ENCODE measurements at places on chromosomes 3 and 15.
A peak's percentile ranks its signal among the peaks of the same experiment; 100 is the strongest.

GRCh38 chr15:46151786-46152185 lies 517.0 kb downstream of the SQOR start:
- no peak for DNase-seq

- no peak for DNase-seq
These were observed 151.7 kb upstream of the PROK2 start for GRCh38 chr3:71936681-71937080.

- DNase-seq = no peak
These were observed 339 bp downstream of the AMT start for GRCh38 chr3:49421890-49422378.

GRCh38 chr3:140427786-140428185 lies 250.1 kb upstream of the TRIM42 start:
- no peak for DNase-seq

DNA sequence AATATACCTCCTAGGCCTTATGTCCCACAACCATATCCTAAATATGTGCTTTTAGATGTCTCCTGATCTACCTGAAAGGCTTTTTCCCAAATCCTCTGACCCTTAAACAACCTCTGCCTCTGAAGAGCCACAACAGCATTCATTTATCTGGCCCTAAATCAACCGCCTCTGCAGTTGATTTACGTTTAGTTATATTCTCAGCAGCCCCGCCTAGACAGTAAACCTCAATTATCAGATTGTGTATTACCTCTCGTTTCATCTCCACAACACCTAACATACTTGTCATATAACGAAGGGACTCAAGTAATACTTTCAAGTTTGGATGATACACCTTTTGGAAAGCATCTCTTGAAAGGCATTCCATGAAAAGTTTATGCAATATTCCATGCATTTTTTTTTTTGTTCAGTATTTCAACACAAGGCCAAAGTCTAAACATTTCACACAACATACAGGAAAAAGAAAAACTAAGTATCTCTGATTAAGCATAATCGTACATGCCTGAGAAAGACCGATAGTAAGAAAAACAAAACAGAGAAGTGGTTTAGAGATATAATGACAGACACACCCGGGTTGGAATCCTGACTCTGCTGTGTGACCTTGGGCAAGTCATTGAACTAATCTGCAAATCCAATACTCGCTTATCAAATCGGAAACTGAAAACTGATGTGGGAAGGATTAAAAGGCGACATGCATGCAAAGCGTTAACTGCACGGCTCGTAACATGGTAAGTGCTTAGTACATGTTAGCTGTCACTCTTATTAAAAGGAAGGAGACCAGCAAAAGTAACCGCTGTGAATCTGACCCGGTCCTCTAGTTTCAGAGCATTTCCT lies 778 bp downstream of the CRBN start:
- no peak for DNase-seq

DNA sequence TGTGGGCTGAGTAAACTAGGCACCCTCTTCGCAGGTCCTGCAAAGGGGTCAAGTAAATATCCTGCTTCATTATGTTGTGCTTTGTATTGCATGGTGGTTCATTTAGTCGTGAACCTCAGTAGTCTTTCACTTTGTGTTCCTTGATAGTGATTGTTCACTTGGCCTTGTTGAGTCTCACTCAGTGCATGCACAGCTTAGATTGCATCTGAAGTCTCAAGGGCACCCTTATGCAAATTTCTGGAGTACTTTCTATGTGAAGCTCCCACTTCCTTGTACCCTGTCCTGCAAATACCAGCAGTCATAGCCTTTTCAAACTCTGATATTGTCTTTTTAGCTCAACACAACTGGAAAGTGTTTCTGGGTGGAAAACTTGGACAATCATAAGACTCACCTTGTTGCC lies 519.2 kb downstream of the NAALADL2 start:
- no peak for DNase-seq

GRCh38 chr3:30273304-30274072 lies 332.9 kb upstream of the TGFBR2 start:
- DNase-seq = no peak

DNA sequence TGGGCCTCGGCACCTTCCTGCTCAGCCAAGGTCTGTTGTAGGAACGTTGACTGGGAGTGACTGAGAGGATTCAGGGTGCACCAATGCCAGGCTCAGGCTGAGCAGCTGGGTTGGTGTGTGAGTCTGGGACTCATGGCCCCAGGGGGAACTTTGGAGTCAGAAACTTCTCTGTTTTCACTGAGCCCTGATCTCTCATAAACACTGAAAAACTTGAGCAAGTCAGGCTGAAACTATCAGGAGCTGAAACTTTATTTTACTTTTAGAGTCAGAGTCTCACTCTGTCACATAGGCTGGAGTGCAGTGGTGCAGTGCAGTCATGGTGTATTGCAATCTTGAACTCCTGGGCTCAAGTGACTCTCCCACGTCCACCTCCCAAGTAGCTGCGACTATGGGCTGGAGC lies 3.0 kb downstream of the TRAK1 start:
- no peak for DNase-seq

DNA sequence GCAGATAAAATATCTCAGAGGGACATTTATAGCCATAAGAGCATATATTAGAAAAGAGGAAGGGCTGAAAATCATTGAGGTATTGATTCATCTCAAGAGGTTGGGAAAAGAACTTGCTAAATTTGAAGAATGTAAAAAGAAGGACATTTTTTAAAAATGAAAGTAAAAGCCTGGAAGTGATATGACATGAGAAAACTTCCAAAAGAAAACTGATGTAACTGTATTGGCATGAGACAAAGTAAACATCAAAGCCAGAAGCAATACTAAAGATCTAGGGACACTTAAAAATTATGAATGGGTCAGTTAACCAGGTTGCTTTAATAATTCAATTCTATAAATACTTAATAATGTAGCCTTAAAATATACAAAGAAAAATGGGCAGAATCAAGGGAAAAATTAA lies 31.9 kb downstream of the CEP63 start:
- no peak for DNase-seq

GRCh38 chr3:182713111-182713510 lies 80.2 kb upstream of the ATP11B start:
- DNase-seq = no peak

DNA sequence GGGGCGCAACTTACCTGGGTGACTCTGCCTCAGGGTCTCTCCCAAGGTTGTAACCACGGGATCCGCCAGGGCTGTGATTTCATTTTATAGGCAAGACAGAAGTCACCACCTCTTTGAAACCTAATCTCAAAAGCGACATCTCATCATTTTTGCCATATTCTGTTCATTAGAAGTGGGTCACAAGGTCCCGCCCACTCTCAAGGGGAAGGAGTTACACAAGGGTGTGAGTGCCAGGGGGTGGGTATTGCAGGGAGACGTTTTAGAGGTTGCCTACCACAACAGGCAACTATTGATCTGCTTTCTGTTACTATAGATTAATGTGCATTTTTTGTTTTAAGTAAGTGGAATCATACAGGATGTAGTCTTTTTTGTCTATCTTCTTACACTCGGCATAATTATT lies 56.6 kb upstream of the ADPGK start:
- DNase-seq = no peak

- peak; percentile 31 for DNase-seq
These were observed 61.5 kb upstream of the GRM7 start for GRCh38 chr3:6799264-6799915.

- DNase-seq = peak; percentile 85
These were observed 27.3 kb upstream of the BCL2L10 start for GRCh38 chr15:52139599-52140462.

DNA sequence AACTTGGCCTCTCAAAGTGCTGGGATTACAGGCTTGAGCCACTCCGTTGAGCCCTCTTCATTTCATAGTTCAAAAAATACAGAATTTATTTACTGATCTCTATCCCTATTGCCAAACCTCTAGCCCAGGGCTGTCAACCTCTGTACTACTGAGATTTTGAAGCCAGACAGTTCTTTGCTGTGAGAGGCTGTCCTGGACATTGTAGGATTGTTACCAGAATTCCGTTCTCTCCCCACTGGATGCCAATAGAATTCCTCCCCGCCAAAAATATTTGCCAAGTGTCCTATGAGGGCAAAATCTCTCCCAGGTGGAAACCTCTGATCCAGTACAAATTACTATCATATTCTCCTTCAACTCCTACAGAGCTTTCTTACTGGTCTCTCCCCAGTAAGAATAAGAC lies 29.6 kb upstream of the ADAMTS9 start:
- no peak for DNase-seq

DNA sequence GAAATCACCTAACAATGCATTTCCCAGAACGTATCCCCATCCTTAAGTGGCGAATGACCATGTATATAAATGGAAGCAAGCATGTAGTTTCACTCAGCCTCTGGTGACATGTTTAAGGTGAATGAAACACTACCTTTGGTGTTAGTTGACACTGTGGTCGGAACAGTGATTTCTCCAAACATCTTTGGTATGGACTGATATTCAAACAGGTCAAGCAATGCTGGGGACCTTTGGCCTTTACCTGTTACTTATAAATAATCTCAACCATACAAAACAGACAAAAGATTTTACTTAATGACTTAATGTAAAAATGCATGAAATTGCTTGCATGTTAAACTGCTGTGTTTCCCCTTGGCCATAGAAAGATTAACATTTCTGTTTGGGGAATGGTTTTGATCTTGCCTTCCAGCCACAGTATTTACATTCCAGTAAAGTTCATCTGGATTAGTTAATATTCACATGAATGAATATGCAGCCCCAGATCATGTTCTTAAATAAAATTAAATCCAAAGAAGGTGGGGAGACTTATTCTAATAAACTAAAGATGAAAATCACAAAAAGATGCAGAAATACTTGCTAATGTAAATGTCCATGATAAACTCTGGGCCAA lies 74.4 kb upstream of the HES1 start:
- DNase-seq = no peak

GRCh38 chr3:12141350-12141749 lies 17.4 kb downstream of the TIMP4 start:
- DNase-seq = no peak

DNA sequence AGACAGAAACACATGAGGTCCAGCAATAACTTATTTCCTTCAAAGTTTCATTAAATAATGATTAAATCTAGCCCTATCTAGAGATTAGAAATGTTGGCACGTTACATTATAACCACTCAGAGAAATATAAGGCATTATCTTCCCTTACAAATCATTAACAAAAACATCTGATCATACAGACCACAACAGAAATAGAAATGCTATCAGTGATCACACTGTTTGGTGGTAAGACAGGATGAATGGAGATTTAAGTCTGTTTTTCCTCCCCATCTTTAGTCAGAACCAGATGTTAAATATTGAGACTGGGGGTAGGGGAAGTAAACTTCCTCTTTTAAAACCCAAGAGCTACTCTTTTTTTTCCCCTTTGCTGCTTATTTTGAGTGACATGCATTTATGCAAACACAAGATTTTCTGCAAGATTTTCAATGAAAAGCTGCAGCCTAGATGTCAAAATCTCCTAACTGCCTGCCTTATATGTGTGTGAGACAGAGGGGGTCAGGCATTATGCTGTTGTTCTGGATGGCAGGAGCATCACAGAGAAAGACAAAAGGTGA lies 70.4 kb downstream of the CBLB start:
- no peak for DNase-seq

DNA sequence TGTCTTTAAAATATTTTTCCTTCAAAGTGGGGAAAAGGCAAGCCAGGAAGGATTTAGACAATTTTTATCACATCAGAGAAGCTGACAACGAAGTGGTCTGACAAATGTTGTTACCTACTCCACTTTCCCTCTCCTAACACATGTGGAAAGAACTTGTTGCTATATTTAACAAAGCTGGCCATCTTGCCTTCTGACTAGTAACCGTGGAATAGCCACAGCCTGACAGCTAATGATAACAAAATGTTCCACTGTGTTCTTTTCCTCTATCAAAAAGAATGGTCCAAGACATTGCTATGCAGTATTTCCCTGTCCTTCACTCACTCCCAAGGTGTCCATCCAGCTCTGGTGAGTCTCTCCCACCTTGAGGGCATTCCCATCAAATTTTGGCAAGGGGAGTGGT lies 481.4 kb upstream of the THBS1 start:
- DNase-seq = no peak

DNA sequence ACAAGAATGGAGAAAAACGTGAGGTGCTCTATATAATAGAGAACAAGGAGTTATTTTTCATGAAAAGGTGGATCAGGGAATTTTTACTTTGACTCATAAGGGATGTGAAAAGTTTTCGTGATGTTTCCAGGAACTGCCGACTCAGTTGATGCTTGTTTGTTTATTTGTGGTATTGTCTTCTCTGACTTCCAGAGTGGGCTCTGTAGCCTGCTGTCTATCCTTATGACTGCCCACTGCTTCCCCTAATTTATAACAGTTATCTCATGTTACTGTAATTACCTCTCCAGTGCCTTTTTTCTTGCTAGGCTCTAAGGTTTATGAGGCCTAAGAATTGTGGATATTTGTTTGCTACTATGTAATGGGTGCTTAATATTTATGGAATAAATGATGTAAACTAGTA lies 12.3 kb downstream of the ARL13B start:
- no peak for DNase-seq

GRCh38 chr3:141335531-141336061 lies 32.7 kb upstream of the ZBTB38 start:
- DNase-seq = no peak

GRCh38 chr3:11596387-11596786 lies 47.3 kb downstream of the VGLL4 start:
- DNase-seq = no peak

- no peak for DNase-seq
These were observed 12.1 kb upstream of the CNBP start for GRCh38 chr3:129195731-129196256.

DNA sequence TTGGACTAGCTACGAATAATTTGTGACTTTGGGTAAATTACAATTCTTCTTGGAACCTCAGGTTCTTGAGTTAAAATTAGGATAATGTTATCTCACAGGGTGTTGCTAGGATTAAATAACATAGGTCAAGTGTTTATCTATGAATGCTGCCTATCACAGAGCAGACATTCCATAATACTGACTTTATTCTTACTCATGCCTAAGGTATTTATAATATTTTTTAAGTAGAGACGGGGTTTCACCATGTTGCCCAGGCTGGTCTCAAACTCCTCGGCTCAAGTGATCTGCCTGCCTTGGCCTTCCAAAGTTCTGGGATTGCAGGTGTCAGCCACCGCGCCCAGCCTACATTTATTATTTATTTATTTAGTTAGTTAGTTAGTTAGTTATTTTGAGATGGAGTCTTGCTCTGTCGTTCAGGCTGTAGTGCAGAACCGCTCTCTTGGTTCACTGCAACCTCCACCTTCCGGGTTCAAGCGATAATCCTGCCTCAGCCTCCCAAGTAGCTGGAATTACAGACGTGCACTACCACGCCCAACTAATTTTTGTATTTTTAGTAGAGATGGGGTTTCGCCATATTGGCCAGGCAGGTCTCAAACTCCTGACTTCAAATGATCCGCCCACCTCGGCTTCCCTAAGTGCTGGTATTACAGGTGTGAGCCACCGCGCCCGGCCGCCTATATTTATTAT lies 741 bp upstream of the ZNF106 start:
- no peak for DNase-seq

DNA sequence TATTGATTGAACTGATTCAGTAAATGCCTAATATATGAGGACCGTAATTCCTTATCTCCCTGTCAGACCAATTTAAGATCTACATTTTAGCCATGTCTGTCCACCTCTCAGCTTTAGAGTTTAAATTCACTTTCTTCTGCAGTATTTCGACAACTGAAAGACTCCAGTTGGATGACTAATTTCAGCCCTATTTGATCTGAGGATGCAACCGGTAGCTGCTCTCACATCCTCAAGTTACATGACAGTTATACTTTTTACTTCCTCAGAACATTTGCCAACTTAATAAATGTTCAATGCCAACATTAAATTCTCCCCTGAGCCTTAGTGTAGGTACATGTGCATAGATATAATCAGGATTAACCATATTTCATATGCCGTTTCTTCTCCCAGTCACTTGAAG lies 2.5 kb upstream of the HHLA2 start:
- DNase-seq = no peak

- no peak for DNase-seq
These were observed 70.3 kb upstream of the ARL8B start for GRCh38 chr3:5051772-5052171.

Measured in H9 (cell line).